Activated naive CD8-positive, alpha-beta T cell treated with anti-CD3 and anti-CD28 coated beads, Interleukin-2, amount 50 U/mL, for 16 hours (primary cell): ENCODE measurements at places on chromosomes 4 and X.

DNA sequence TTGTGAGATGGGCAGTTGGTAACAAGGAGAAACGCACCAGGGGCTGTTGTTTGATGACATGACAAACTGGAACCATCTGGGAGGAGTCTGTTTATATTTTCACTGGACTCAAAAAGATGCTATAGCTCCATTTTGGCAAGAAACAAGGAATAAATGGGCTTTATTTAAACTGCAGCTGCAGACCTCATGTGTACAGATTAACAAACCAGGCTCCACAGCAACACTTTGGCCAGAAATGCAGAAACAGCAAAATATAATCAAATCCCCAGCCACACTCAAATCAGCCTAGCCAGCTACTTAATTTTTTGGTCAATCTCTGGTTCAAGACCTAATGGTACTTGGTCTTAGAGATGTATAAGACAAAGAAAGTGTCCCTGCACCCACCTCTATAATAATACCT lies 52.7 kb downstream of the ASB9 start:
- no peak for DNase-seq

GRCh38 chrX:1341545-1342184 lies 5.1 kb downstream of the IL3RA start:
- no peak for DNase-seq

GRCh38 chrX:131217989-131218388 lies 71.1 kb downstream of the IGSF1 start:
- no peak for DNase-seq

GRCh38 chr4:102042871-102043802 lies 252.6 kb downstream of the BANK1 start:
- DNase-seq = no peak

GRCh38 chr4:6534618-6535328 lies 40.2 kb upstream of the MAN2B2 start:
- DNase-seq = no peak

DNA sequence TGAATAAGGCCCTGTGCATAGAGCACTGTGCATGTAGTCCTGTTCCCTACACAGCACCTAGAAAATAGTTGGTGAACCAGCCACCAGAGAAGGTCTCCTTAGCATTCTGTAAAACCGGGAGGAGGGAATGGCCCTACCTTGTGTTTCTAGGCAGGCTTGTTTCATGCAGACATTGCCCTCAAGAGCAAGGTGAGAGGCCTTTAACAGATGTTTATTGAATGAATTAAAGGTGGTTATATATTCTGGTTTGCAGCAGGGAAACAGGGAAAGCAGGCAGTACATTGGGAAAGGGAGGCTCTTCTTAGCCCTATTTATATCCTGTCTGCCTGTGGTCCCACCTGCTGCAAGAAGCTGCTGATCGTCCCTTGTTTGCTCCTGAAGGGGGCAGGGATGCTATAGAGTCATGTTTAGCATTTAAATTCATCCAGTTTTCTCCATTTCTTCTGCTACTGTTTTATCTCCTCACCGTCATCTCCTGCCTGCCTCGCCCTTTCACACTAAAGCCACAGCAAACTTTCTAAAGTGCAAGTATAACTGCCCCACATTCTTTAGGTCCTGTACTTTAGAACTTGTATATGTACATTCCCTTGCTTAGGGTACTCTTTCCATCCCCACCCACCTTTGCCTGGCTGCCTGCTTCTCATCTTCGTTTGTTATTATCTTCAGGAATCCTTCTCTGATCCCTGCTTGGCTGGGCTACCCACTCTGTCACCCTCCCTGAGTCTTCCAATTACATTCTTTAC lies 60.3 kb downstream of the EGF start:
- DNase-seq = no peak

DNA sequence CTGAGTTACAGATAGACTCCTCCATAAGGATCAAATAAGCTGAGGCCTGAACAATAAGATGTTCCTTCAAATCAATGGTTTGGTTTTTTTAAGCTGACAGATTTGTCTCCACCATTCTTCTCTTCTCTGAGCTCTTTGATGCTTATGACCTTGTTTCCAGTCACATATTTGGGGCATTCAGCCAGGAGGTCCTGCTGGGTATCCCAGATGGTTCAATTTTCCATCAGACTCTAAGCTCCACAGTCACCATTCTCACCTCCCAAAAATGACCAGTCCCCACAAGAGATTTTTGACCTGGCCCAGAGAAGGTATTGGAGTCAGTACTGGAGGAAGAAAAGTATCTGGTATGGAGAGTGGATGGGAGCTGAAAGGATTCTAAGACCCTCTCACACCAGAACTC lies 74.6 kb upstream of the FRMPD3 start:
- no peak for DNase-seq

GRCh38 chrX:25650216-25650820 lies 487.8 kb upstream of the MAGEB18 start:
- no peak for DNase-seq

- no peak for DNase-seq
Measured at GRCh38 chr4:4930677-4931076, 71.2 kb downstream of the MSX1 start.

DNA sequence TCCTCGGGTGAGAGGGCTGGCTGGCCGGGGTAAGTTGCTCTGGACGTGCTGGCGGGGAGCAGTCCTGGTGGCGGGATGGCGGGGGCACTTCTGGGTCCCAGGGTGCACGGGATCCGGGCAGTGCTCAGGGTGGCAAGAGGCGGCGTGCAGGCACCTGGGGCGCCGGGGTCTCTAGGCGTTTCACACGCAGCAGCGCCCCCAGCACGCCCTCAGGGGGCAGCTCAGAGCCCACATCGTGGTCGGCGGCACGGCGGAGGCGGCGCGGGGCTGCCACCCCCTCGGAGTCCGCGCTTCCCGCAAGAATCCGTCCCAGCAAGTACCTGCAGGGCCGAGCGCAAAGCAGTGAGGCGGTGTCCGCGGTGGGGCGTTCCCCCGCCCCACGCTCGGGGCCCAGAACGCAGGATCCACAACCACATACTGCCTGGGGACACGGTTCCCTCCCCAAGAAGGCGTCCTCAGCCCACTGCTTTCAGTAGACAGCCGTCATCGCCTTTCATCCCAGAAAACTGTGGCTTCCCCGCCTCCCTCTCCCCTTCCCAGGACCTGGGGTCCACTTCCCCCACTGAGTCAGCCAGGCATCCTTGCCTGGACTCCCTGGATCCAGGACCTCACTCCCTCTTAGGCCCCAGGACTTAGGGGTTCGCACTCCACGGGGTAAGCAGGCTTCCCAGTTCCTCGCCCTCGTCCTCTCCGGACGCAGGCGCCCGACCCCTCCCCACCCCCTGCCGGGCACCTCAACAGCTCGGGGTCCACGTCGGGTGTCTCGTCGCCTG lies 4.1 kb downstream of the PCSK1N start:
- DNase-seq = no peak

DNA sequence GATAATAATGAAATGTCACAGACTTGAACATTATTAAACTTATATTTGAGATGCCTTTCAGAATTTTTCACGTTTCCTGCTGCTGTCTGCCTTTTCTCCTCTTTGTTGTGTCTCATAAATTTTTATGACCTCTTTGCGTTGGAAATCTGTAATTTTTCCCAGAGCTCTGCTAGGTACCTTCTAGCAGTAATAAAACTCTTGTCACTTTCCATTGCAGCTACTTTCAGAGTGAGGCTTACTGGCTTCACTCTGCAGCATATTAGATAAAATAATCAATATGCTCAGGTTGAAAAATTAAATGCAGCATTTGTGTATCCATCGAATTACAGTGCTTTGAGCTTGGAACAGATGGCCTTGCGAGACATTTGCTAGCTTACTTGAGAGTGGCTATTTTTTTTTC lies 689.0 kb downstream of the GRID2 start:
- DNase-seq = no peak

DNA sequence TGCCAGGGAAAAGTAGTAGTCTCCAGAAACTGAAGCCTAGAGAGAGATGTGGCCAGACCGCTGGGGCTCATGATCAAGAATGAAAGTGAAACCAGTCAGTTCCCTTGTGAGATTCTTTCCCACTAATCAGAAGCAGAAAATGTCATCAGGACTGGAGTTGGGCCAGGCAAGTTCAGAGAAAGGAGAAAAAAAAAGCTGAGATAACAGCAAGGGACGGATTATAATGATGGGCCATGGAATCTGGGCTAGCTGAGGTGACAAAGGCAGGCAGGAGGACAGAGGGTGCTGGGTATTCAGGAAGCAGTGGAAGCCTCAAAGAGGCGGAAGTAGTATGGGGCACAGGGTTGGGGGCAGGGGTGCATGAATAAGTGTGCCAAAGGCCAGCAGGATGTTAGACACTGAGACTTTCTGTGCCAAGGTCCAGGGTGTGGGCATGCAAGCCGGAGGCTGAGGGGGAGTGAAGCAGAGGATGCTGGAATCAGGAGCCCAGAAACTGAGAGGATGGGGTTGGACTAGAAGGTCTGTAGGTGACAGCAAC lies 2.5 kb downstream of the CXorf38 start:
- no peak for DNase-seq

DNA sequence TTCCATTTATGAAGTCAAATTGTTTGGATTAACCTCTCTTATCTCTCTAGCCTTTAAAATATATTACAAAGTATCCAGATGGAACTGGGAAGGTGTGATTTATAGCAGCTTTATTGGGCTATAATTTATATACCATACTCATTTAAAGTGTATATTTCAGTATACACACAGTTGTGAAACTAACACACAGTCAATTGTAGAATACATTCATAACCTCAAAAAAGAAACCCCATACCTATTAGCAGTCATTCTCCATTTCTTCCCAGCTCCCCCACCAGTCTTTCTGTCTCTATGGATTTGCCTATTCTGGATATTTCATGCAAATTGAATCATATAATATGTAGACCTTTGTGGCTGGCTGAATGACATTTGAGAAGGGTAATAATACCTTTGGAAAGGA lies 7.6 kb upstream of the NAP1L5 start:
- DNase-seq = no peak

DNA sequence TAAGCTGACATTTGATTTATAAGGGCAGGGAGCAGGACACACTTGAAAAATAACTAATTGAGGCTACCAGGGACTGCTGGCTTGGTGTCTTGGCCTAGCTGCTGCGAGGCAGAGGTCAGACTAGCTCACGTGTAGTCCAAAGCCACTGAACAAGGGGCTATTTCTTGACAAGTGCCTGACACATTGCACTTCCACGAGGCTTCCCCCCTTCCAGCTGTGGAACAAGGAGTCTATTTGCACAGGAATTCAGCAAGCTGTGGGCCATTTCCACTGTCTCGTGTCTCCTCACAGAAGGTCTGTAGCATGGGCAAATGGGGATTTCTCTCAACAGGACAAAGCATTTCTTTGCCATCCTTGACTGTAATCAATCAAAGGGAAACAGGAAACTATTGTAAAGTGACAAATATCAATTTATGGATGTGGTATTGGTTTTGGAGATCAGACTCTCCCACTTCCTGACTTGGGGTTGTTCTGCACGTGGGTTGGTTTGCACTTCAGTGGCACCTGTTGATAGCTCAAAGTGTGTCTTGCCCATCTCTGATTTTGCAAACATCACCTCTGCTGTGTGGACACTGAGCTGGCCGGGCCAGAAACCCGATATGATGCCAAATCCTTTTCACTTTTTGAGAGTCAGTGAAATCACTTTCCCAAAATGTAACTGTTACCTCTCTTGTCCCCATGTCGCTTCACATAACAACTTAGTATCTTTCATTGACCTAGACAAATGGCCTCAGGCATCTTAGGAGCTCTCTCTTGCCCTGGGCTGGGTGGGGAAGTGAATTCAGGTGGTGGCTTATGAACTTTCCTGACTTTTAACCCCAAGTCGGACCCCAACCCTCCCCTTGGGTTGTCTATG lies 107.4 kb upstream of the MAMLD1 start:
- no peak for DNase-seq

DNA sequence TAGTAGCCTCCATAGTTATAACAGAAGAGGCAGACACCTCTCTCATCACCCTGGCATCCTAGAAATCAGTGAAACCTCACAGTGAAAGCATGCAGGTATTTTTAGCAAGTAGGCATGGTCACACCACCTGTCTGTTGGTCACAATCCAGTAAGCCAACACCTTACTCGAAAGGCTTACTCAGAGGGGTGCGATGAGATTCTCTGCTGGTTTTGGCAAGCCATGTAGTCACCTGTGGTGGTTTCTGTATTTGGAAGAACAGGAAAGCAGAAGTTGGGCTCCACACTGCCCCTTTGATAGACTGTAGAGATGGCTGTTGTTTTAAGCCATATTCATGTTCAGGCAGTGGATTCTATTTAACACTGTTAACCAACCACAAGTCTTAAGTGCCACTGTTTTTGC lies 134.7 kb downstream of the DCLK2 start:
- DNase-seq = no peak

GRCh38 chr4:94642561-94642866 lies 115.2 kb upstream of the BMPR1B start:
- no peak for DNase-seq

DNA sequence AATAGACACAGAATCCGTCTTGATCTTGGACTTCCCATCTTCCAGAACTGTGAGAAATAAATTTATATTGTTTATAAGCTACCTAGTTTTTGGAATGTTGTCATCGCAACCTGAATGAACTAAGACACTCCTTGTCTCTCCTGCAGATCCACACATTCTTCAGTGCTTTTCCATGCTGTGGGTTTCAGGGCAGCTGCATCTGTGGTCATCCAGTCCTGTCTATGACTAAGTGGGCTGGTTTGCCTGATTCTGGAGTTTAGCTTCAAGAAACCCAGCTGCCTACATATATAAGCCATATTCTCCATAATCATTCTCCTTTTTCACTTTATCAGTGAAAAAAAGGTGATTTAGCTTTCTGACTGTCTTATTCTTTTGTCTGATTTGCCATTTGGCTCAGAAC lies 170.3 kb upstream of the KIT start:
- no peak for DNase-seq

- no peak for DNase-seq
Measured at GRCh38 chrX:5823903-5824302, 404.8 kb downstream of the NLGN4X start.

DNA sequence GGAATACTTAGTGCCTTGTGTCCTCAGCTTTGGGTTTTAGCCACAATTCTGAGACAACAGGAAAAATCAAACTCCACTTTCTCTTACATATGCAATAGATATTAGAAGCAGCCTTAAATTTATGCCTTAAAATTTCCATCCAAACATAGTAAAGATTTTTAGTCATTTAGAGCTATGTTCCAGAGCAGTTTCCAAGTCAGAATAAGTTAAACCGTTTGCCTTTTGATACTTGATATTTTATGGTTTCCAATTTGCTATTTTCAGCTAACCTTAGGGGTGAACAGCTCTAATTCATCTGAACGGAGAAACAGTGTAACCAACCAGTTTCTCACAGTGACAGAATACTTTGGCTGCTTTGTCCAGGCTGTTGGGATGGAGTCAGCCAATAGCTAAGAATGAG lies 125.8 kb upstream of the RXFP1 start:
- no peak for DNase-seq

DNA sequence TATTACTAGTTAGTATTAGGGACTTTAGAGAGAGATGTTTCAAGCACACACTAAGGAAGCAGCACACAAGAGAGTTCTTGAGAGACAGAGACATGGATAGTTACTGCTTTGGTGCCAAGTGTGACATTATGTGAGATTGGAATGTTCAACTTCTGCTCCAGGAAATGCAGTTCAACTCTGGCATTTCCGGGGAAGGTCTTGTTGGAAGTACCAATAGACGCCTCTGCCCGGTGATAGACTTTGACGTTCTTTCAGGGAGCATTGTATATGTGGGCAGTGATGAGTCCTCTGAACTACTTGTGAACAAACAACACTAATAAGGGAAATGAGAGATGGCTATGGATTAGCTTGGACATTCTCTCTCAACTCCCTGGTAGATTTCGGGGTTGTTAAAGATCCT lies 638.1 kb upstream of the BOD1L1 start:
- DNase-seq = no peak
